ENCODE measurements at places on chromosomes 13 and 19.
A peak's percentile ranks its signal among the peaks of the same experiment; 100 is the strongest.

GRCh38 chr13:113009743-113010509, 40.9 kb downstream of the MCF2L start:
- DNase-seq, result no peak

DNA sequence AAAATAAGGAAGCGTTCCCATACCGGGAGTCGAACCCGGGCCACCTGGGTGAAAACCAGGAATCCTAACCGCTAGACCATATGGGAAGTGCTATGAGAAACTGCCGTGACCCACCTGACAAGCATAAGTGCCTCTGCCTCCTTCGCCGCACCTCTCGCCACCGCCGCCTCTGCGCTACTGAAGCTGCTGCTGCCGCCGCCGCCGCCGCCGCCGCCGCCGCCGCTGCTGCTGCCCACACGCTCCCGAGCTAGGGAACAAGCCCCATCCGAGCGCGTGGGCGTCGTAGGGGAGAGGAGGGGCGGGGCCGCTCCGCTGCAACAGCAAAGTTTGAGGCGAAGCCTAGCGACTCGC, 610 bp upstream of the WBP4 start:
- peak; percentile 50 for DNase-seq

- no peak for DNase-seq
These were observed 2.9 kb downstream of the DAZAP1 start for GRCh38 chr19:1410136-1410786.

DNA sequence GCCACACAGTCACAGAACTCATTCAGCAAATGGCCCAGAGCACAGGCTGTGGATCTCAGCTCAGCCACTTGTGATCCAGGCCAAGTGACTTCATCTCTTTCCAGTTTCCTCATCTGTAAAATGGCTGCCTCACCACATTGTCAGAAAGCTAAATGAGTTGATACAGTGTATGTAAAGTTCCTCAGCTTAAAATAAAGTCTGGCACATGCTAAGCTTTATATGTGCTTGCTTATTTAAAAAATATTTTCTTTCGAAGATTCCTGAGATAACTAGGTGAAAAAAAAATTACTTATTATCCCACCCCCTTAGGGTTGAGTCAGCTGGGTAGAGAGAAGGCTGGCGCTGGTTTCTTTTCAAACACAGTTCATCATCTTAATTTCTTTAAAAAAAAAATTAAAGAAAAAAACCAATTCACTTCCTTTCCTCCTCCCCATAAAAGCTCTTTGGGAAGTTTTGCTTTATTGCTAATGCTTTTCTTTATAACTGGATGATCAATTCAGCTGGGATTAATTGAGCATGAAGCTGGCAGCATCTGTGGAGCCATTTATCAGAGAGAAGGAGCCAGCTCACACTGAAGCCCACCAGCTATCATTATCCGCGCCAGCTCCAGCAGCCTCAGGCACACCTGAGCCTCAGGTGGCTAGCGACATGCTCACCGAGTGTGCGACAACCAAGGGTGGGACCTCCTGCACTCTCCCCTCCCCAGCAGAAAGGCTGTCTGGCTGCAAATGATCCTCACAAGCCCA, 354.9 kb downstream of the FOXO1 start:
- no peak for DNase-seq

DNA sequence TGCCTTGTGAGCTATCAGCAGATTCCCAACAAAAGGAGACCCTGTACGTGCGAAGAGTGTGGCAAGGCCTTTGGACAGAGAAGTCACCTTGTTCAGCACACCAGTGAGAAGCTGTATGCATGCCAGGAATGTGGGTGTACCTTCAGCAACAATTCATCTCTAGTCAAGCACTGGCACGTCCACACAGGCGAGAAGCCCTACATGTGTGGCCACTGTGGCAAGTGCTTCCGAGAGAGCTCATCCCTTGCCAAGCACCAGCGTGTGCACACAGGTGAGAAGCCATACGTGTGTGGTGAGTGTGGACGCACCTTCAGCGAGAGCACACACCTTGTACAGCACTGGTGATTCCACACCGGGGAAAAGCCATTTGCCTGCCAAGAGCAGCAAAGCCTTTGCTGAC, 7.6 kb upstream of the ZSCAN22 start:
- DNase-seq, result no peak

DNA sequence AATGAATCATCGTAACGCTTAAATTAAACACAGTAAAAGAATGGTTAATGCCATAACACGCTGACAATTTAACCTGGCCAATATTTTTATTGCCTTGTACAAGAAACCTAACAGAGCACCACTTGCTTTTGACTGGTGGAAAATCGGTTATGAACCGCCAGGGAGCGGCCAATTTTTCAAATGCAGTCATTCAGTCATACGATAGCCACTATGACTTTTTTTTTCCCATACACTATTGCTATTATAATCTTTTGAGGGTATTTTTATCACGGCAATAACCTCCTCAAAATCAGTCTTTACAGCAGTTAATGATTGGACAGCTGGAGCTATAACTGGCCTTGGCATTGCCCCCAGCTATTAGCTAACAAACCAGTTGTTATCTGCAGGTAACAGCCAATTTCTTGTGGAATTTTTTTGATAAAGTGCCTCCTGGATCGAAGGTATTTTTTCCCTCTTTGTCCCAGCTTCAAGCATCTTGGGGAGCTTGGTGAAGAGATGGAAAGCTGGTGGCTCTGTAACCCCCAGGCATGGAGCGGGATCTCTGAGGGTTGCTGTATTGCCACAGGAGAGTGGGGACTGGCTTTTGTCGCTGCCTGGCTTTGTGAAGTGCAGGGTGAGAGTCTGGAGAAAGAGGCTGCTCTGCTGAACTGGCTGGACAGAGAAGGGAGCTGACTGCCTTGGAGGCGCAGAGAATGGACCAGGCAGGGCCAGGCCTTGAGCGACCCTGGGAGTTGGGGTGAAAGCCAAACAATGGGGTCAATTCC, 198.4 kb upstream of the ZNF536 start:
- DNase-seq, result no peak

GRCh38 chr13:110625771-110626321, 10.5 kb downstream of the NAXD start:
- DNase-seq, result no peak

GRCh38 chr13:62038214-62038613, 622.6 kb upstream of the PCDH20 start:
- no peak for DNase-seq

- DNase-seq, result no peak
These were observed 13.5 kb upstream of the TLE5 start for GRCh38 chr19:3075605-3076431.

GRCh38 chr13:111042661-111043226, 72.4 kb upstream of the ARHGEF7 start:
- DNase-seq, result no peak

DNA sequence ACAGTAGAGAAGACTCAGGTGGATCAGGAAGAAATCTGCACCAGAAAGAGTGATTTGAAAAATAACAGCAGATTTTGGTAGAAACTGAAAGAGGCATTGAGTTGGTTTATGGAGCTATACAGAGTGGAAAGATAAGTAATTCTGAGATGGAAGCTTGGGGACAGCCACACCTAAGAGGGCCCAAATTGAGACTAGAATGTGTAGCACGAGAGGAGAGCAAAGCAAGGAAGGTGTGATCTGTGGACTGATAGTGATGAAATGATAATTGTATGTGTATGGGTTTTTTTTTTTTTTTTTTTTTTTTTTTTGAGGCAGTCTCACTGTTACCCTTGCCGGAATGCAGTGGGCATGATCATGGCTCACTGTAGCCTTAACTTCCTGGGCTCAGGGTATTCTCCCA, 16.3 kb downstream of the SAE1 start:
- DNase-seq, result no peak

DNA sequence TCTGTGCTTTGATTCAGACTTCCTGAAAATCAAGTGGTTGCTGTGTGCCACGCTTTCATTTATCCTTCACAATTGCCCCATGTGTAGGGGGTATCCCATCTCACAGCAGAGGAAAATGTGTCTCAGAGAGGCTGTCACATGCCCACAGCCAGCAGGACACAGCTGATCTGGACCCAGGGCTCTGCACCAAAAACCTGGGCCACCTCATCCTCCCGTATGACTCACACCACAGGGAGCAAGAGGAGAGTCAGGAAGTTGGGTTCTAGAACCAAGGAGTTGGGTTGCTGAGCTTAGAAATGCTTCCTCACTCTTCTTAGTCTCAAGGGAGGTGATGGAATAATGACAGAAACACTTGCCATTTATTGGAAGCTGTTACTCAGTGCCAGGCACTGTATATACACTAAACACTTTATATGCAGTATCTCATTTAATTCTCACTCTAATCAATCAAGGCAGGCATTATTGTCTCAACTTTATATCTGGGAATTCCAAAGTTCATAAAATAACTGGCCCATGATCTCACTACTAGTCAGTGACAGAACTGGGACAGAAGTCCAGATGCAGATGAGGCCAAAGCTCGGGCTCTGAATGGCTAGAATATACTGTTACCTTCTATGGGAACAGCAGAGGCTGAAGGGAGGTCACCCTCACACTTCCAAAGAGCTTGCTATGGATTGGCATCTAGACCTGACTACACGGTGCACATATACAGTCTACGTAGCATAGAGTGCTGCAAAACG, 47.7 kb upstream of the ATP12A start:
- no peak for DNase-seq

GRCh38 chr19:45506246-45506988, 862 bp upstream of the VASP start:
- DNase-seq, result peak; percentile 70

GRCh38 chr19:17336872-17337674, at the start of gene GTPBP3:
Gene GTPBP3 (plus strand): TSS chr19:17337553. CDS start chr19:17337612, 59 bp downstream.
- DNase-seq, result peak; percentile 97

- DNase-seq, result no peak
These were observed 783.4 kb upstream of the ARGLU1 start for GRCh38 chr13:107351305-107351704.

- DNase-seq, result no peak
These were observed 103.0 kb downstream of the DNAJC15 start for GRCh38 chr13:43126420-43126819.

- DNase-seq, result no peak
These were observed 35.0 kb upstream of the CACTIN start for GRCh38 chr19:3661284-3662238.

DNA sequence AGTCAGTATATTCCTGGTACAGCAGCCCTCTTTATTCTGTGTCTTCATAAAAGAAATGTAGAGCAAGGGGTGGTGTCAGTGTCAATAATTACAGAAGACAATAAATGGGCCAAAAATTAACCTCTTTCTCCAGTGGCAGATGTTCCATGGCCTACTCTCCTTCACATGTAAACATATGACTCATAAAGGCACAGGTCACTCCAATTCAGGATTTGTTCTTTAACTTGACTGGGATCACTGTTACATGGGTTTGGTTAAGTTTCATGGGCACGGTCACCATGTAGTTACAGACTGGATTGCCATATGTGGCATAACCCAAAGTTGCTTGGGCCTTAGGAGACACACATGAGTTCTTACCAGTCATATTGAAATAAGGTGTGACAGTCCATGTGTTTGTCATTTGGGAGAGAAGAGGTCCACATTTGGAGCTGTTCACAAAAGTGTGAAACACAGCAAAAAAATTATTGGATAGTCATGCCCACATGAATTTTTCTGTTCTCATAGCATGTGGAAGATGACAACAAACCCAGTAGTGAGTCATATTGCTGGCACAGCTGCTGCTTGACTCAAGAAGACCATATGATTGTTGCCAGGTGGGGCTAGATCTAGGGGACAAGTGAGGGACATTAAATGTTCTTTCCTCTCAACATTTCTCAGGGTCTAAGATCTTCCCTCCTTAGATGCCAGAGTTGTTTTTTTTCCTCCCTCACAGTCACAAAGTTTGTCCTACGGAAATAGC, 68.1 kb upstream of the HTR2A start:
- no peak for DNase-seq

DNA sequence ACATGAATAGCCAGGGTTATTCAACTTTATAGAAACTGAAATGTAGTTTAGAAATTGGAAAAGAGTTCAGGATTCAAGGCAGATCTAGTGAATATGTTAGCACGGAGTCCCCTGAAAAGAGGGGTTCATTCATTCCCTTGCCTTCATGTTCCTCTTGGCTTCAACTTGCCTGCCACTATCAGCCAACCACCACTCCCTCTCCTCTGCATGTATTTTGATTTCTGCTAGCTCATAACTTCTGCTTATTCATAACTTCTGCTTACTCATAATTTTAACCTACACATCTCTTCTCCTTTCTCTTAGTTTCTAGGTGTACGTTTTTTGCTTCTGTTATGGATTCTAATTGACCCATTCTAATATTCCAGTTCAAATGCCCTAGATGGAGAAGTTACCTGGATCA, 5.5 kb upstream of the SERTM1 start:
- no peak for DNase-seq

DNA sequence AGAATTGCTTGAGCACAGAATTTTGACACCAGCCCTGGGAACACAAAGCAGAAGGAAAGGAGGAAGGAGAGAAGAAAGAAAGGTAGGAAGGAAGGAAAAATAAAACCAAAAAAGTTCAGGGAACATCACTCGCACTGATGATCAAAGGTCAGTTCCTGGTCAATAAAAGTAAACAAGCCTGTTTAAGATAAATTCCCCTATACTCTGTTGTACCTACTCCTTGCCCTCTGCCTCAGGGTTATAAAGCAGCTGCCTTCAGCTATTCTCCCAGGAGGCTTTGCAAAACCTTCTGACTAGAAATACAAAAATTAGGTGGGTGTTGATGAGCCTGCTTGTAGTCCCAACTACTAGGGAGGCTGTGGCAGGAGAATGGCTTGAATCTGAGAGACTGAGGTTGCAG, 14.9 kb upstream of the ZNF91 start:
- DNase-seq, result no peak

DNA sequence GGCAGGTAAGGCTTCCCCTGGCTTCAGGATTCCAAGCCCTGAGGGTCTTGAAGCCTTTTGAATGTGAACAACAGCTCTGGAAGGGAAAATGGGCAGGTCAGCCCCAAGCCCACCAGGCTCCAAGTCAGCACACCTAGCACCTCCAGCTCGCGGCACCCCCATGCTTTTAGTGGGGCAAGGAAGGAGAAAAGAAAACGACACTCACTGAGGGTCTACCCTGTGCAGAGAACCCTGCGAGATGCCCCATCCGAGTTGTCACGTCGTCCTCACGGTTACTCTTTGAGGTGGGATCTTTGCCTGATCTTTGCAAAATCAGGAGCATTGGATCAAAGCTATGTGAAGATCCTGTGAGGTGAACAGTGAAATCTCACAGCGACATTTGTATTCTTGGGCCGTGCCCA, 5.7 kb upstream of the F10 start:
- no peak for DNase-seq

GRCh38 chr13:99105160-99105559, 95.5 kb upstream of the UBAC2 start:
- DNase-seq, result no peak

GRCh38 chr13:98033277-98034247, 80.1 kb downstream of the IPO5 start:
- DNase-seq, result peak; percentile 5

- DNase-seq, result no peak
These were observed 12.2 kb downstream of the RHPN2 start for GRCh38 chr19:33052352-33052972.

GRCh38 chr19:374886-375235, 30.3 kb upstream of the MIER2 start:
- DNase-seq, result no peak

- DNase-seq, result no peak
These were observed 7.6 kb downstream of the KLHL26 start for GRCh38 chr19:18644196-18645034.

- DNase-seq, result peak; percentile 4
These were observed 24.9 kb downstream of the TEX26 start for GRCh38 chr13:30957258-30957943.
